ENCODE measurements at places on chromosomes 7 and 10.

GRCh38 chr10:79563426-79563825, 3.2 kb upstream of the SFTPA2 start:
- DNase-seq, result no peak

- DNase-seq, result no peak
Observed at GRCh38 chr7:45716380-45717203, 142.4 kb downstream of the ADCY1 start.

- no peak for DNase-seq
Observed at GRCh38 chr7:145464287-145464686, 628.4 kb upstream of the TPK1 start.

DNA sequence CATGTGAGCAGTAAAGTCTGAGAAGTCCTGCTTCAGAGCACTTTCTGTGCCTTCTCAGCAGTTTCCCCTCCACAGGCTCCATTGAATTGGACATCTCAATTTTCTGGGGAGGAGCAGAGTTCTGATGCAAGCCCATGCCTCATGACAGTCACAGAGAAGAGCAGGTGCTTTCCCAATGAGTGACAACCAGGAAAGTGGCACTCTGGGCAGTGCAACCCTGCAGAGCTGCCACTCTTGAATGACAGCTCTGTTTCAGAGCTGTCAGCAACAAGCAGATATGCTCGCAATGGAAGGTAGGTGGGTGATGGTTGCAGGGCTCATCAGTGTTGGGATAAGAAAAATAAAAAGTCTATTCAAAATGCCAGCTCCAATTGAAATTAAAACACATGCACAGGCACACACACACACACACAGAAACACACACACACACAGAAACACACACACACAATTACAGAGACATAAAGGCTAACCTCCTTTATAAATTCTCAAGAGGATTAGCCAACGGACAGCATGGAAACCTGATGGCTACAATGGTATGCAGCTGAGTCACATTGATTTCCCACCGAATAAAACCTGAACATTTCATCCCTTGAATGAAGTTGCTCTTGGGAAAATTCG, 50.5 kb downstream of the C10orf67 start:
- no peak for DNase-seq

DNA sequence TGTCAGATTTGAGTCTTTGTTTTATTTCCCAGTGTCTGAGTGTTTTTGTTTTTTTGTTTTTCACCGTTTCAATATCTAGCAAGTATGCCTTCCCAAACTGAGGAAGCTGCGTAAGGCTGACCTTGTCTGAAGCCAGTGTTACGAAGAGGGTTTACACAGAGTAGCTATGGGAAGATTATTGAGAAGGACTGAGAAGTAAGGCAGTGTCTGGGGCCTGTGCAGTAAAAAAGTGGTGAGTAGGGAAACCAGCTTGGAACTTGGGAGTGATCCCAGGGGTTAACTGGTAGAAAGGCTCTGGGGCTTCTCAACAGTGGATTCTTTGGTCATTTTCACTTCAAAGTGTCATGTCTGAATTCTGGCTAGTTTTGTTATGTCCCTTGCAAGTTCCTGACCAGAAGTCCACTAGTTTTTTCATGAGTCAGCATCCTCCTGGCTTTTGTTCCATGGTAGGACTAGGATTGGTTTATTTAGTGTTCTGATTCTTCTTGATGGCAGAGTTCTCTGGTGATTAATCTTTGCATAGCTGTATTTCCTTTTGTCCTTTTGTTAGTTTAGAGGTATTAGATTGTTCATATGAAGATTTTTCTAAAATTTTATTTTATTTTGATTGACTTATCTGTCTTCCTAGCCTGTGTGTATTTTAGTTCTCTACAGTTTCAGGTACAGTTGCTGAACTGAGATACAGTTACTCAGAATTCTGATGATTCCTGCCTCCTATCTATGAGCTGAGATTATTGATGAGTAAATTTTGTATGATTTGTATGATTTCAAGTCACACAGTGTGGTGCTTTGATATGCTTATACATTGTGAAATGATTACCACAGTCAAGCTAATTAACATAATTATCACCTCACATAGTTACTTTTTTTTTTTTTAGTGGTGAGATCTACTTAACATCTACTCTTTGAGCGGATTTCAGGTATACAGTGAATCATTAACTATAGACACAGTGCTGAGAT, 19.0 kb downstream of the GARS1 start:
- DNase-seq, result no peak

DNA sequence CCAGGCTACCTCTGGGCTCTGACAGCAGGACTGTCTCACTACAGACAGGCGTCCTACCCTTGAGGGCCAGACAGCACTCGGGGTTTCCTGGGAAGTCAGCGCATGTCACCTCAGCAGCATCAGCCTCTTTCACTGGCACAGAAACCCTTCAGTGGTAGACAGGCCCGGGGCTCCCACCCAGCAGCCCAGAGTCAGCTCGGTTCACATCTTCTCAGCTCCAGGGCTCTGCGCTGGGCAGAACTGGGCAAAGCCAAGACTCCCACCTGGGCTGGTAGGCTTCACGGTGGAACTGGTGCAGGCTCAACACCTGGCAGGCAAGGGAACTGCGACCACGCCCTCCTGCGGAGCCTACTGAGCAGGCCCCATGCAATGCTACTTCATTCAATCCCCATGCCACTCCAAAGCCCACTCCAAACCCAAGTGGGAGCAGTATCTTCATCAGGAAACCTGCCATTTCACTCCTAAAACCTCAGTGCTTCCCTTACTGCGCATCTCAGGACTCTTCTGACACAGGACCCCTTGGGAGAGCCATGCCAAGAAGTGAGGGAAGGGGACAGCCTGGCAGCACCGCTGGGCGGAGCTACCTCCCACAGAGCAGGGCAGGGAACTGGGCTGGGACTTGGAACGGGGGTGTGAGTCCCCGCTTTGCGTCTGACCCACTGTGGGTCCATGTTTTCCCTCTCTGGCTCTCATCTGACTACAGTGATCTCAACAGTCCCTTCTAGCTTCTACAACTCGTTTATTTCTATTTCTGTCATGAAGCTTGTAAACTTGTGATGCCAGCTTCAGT, 60.4 kb downstream of the SCRN1 start:
- no peak for DNase-seq

DNA sequence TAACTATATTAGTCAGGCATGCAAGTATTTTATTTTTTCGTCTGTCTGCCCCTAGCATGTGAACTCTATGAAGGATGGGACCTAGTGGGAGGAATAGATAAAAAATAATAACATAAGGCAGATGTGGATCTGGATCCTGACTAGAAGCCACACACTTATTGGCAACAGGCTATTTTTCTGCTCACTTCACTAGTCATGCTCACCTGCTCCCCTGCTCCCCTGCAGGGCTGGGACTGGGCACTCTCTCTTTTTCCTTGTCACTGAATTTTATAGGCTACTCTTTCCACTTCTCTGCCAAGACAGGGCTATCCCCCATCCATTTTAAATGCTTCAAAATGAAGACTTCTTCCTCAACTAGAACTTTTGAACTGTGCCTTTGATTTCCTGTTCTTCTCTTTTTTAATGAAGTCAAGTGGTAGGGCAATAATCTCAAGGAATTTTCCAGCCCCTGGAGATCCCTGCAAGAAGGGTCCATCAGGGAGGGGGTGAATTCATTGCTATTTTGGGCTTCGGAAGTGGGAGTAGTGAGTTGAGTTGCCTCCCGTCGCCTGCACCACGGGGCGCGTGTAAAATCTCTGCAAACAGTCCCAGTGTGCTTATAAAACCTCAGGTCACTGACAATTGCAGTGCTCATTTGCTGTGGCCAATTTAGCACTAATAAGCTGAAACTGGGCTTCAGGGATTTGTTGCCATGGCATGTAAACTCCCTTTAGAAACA, 156.7 kb upstream of the NPVF start:
- no peak for DNase-seq

DNA sequence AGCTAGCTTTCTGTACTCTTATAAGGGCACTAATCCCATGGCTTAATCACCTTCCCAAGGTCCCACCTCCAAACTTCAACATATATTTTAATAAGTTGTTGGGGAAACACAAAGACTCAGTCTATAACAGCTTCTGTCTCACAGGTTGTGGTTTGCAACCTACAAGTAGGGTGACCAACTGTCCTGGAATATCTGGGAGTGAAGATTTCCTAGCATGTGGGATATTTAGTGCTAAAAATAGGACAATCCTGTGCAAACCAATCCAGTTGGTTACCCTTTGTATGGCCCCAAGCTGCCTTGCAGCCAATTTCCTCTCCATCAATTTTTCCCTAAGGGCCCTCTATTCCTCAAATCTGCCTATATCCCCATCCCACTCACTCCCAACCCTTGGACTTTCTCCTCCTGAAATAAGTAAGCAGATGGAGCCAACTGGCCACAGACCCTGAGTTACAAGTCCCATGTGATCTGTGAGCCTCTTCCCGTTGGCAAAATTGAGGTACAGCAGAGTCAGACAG, 82.3 kb downstream of the FAM13C start:
- DNase-seq, result no peak

DNA sequence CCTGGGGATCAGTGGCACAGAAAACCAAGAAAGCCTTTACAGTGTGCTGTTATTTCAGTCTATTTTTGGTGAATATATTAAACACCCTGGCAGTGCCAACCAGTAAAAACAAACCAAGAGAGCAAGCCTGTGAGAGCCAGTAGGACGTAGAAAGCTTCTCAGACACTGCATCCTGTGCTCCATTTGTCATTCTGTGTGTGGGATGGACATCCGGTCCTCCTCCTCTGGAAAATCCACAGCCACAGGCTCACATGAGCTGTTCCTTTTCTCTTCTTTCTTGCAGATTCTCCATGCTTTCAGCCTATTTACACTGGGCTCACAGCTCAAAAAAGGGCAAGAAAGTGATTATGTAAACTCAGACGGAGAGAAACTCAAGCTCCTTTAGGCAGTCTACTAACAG, 119.7 kb upstream of the YAE1 start:
- no peak for DNase-seq

DNA sequence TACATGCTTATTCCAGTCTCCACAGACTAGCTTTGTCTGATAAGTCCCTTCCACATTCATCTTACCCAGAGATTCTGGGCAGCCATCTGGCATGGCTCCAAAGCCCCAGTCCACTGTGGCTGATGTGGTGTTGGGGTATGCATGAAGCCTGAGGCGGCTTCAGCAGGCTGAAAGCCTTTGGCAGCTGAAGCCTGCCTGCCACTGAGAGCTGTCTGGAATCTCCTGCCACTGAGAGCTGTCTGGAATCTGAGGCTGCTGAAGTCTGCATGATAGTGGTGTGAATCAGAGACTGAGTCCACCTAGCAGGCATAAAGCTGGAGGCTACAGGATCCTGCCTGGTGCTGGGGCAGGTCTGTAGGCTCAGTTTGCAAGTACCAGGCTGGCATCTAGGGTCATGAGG, 87.1 kb downstream of the DYNC1I1 start:
- DNase-seq, result no peak

DNA sequence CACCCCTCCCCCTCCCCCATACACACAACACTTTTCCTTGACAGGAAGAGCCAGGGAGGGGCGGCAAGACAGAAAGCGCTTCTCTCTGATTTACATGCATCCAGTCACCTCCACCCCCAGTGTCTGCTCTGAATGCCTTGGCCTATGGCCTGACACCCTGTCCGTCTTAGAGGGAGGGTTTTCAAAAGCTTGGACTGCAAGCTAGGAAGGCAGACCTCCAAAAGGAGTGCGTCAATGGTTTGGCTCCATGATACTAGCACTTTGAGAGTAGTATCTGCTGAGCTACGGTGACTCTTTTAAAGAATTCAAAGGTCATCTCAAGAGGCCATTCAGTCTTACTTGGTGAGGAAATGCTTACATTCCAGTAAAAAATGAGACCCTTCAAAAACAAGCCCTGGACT, 20.3 kb upstream of the PAX2 start:
- DNase-seq, result no peak

DNA sequence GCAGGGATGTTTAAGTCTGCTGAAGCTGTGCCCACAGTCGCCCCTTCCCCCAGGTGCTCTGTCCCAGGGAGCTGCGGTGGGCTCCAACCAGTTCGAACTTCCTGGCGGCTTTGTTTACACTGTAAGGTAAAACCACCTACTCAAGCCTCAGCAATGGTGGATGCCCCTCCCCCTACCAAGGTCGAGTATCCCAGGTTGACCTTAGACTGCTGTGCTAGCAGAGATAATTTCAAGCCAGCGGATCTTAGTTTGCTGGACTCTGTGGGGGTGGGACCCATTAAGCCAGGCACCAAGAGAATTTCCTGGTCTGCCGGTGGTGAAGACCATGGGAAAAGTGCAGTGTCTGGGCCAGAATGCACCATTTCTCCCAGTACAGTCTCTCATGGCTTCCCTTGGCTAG, 56.0 kb downstream of the CCDC7 start:
- DNase-seq, result no peak

- no peak for DNase-seq
Observed at GRCh38 chr10:12308736-12309375, 40.5 kb upstream of the CAMK1D start.

DNA sequence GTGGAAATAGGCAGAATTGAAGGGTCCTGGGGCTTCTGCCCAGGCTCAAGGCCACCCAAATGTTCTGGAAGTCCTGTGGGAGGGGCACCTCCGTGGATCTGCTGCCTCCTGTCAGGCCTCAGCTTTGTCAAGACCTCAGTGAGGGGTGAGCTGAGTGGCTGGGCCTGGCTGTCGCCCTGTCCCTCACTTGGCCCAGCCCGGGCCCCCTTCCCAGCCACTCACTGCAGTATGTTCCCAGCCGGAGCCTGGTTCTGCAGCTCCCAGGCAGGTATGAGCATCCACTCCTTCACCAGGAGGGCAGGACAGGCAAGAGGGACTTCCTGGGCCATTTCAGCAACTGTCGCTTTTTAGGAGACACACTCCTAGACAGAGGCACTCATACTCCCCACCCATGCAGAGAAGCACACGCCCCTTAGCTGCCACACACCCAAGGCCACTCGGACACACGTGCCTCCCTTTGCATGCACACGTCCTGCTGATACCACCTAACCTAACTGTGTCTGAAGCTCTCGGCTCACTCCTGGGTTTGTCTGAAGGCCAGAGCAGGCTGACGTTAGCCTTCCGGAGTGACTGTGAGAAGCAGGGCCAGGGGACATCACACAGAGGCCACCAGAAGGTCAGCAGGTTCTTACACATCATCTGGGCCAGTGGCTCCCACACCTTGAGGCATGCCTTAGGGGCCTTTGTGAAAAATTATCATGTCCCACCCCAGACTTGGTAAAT, 72.2 kb upstream of the COL13A1 start:
- DNase-seq, result no peak

DNA sequence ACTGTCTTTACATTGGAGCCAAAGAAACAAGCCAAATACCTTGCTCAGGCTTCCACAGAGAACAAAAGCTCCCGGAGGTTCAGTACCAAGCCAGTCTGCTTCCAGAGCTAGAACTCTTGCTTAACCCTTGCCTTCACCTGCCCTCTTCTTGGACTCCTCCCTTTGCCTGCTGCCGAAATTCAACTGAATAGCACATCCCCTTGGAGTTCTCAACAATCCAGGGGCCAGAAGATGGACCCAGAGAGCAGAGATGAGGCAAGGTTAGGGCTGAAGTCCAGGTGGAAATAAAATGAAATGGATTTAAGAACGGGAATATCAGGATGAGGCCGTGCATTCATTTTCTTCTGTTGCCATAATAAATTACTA, 876 bp upstream of the PIK3AP1 start:
- no peak for DNase-seq
